ENCODE measurements at places on chromosomes 13 and 19.

DNA sequence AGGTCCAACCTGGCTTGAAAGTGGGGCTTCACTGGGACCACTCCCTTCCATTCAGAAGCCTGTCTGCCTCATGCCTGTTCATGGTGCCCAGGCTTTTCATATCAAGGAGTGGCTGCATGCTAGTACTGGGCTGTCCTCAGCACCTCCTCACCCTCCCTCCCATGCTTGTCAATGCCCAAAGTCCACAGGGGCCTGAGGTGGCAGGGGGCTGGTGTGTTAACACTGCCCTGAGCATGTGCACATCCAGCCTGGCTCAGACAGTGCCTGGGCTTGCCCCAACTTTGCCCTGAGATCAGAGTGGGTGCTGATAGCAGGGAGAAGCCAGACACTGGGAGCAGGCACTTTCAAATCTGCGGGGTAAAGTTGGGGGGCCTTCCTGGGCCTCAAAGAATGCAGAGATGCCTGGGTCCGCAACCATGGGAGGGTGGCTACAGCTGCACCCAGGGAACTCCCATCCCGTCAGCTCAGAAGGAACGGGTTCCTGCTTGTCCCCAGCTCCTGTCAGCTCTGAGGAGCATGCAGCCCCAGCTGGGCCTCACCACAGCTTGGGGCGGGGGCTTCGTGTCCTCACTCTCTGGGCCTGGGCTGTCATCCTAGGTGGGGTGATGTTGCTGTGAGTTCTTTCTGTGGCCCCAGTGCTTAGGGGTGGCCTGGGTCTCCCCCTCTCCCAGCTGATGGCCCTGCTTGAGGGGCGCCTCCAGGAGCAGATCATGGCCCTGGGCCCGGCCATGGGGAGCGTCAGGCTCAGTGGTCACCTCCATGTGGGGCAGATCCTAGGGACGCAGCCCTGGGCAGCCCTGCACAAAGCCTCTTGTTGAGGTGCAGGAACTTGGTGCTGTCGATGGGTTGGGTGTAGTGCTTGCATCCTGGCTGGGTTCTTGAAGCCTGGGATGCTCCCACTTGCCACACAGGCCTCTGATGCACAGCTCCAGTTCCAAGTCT lies 830.6 kb upstream of the SLITRK5 start:
- no peak for DNase-seq

GRCh38 chr13:113144255-113144629 lies 14.2 kb upstream of the PROZ start:
- no peak for DNase-seq

DNA sequence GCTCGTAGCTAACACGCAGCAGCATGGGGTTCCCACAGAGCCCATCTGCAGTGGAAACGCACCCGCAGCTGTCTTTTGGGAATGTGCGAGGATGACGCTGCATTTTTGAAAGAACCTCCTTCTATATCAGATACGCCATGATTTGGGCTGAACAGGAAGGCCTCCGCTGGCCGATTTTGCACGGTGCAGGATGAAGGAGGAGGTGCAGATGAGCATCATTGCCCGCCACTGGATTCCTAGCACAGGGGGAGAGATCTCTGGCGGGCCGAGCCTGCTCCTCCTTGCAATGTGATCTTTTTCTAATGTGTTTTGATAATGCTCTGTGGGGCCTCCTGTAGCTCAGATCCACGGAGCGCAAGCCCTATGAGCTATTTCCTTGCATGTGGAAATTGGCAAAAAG lies 55.5 kb downstream of the EFNB2 start:
- DNase-seq = no peak

DNA sequence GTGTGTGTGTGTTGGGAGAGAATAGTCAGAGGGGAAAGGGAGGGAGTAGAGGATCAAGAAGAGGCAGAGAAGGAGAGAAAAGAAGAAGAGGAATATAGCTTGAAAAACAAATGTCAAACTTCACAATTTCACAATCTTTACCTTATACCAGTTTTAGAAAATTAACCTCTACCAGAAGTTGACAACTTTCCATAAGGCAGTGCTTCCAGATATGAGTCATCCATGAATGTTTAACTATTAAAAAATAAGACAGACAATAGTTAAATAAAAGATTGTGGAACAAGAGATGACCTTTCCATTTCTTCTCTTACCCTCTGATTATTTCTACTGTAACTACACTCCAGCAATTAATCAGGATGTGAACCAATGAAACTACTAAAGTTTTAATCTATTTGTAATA lies 229.4 kb downstream of the ITGBL1 start:
- no peak for DNase-seq

GRCh38 chr19:292951-293350 lies 1.7 kb upstream of the PLPP2 start:
- no peak for DNase-seq
